Stomach (tissue), 19 donors: ENCODE measurements at places on chromosomes 4 and X.

- DNase-seq = no peak
These were observed 32.9 kb upstream of the PGM2 start for GRCh38 chr4:37793562-37793961.

DNA sequence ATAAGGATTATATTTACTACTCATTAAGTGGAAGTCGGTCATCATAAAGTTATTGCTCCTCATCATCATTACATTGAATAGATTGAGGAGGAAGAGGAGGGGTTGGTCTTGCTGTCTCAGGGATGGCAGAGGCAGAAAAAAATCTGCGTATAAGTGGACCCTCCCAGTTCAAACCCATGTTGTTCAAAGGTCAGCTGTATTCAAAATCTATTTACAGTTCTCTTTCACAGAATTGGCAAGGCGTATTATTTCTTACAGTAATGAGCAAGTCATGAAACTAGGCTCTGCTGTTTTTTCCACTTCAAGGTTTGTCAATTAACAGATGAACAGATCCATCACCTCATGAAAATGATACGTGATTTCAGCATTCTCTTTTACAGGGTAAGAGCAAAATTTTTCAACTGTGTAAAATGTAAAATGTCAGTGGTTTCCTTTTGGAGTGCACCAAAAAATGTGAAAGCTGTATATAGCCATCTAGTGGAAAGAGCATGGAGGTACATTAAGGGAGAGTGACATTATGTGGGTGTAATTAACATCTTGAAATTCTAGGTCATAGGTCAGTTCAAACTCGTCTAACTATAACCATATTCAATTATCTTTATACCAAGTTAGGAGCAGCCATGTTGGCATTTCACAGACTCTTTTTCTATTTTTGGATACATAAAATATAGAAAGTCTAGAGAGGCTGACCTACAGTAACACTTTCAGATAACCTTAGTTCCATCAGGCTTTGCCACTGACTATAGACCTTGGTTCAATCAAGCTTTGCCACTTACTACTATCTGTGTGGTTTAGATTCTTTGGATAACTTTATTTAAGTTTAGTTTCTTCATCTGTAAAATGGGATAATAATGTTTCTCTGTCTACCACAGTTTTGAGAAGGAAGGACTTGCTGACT, 30.1 kb downstream of the NEIL3 start:
- no peak for DNase-seq

DNA sequence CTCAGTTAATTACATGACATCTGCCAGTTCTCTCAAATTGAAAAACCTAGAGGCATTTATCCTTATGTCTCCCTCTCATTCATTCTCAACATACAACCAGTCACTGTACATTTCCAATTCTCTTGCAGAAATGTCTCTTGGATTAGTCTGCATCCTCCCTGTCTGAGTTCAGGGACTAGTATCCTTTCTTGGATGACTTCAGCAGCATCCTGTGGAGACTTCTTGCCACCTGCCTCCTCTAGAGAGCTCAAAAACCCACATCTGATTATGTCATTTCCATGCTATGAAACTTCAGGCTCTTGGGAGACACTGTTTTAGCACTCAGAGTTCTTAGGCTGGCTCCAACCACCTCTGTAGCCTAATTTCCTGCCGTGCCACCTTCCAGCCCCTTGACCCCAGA, 515.1 kb upstream of the DIPK2B start:
- DNase-seq = no peak

DNA sequence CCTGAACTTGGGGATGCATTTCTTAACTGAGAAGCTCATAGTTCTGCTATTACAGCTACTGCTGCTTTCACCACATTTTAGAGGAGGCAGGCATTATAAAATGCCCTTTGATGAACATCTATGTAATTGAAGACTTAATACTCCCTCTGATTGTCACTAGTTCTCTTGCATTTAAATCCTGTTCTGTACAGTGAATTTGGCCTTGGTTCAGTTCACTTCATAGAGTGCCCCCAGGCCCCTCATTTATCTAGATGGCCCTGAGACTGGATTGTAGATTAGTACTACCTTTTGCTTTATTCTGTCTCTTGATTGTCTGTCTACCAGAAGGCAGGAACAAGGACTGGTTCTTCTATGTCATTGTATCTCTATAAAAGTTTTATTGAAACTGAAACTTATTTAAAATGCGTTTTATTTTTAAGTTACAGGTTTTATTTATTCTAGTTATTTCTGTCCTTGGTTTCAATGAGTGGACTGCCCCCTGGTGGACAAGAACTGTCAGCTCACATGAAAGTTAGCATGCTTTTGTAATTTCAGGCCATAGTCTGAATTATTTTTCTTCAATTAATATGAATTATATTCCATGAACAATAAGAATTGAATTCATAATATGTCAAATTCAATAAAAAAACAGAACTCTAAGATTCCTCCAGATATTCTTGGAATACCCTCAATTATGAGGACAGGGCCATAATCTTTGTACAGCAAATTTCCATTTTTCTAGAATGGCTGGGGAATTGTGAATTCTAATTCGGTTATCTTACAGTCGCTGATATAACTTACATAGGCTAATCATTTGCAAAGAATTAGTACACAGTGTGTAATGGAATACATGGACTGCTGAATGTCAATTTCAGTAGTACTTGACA, 47.2 kb upstream of the TMEM33 start:
- peak; percentile 52 for DNase-seq

DNA sequence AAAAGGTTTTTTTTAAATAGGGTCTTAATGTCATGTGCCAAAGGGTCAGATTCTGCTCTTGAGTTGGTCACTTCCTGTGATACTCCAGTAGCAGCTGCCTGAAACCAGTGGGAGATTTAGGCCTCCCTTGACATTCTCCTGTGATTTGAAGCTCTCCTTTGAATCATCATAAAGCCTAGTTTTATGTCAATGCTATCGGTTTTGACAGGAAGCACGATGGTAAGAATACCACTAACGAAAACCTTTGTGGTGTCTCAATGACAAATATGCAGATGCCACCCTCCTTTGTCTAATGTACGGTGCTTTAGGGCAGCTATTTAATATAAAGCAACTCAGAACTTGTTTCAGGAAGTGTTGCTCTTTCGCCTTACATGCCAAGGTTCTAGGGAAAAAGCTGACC, 44.2 kb downstream of the CCNI start:
- no peak for DNase-seq

GRCh38 chr4:3075652-3075981, 1.1 kb downstream of the HTT start:
- no peak for DNase-seq

GRCh38 chr4:8188085-8188484, 11.0 kb upstream of the SH3TC1 start:
- no peak for DNase-seq

GRCh38 chr4:100736641-100737451, 219.0 kb upstream of the EMCN start:
- no peak for DNase-seq

DNA sequence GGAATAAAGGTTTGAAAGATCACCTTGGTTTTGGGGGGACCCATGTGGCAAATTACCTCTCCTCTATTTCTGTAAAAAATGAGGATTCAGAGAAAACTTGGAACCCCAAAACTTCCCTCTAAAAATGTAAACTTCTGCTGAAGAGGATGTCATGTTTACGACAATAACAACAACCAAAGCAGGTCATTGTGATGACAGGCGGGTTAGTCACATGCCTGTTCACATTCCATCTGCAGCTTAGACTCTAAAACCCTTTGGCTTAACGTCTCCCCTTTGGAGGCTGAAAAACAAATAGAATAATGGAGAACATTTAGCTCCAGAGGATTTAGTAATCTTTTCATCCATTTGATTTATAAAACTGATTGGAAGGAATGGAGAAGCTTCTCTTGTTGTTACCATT, 75.0 kb upstream of the FAM9C start:
- no peak for DNase-seq
